Foreskin keratinocyte (primary cell): ENCODE measurements at places on chromosomes 1 and 21. TPM values are rescaled to one million over a fixed set of nuclear protein-coding genes. Genes with fewer than 3 reads are reported as not detected.

DNA sequence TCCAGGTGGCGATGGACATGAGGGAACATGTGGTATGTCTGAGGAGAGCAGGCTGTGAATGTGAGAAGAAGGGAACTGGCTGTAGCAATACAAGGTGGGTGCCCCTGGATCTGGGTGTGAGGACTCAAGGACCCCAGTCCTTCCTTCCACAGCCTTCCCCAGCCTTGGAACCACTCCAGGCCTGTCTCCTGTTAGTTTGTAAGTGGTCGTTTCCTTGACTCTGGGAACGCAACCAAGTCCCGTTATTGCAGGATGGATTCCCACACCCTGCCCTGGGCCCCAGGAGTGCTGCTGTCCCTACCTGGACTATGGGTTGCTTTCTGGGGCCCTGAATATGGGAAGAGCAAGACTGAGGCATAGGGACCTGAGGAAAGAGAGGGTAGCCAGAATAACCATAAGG lies 47.2 kb upstream of the VANGL1 start:
- DNase-seq: no peak

DNA sequence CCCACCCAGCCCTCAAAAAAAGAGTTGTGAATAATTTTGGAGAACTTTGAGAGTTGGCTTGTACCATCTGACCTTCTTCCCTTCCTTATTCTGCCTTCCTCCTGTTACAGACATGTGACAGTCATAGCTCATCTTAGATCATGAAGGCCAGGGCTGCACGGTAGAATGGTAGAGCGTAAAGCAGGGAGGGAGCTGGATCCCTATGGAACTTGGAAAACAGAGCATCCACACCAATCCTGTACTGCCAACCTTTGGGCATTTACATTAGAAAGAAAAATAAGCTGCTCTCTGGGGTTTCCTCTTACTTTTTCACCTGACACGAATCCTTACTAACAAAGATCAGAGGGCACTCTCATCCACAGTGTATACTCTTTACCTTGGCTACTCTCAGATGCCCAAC lies 121.5 kb downstream of the GPR52 start:
- DNase-seq: no peak

DNA sequence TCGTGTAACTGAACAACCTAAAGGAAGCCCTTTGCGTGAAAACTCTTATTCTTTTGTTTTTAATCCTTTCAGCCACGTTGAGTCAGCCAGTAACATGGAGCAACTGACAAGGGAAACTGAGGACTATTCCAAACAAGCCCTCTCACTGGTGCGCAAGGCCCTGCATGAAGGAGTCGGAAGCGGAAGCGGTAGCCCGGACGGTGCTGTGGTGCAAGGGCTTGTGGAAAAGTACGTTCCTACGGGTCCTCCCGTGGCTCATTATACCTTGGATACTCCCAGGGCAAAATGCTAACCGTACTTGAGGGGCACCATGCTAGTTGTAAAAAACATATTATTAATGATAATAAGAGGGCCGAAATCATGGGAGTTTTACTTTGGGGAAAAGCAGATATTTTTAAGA lies 49.4 kb downstream of the LAMC2 start:
- DNase-seq: no peak

GRCh38 chr1:48202030-48202752 lies 20.3 kb upstream of the SLC5A9 start:
- DNase-seq: peak; percentile 92

DNA sequence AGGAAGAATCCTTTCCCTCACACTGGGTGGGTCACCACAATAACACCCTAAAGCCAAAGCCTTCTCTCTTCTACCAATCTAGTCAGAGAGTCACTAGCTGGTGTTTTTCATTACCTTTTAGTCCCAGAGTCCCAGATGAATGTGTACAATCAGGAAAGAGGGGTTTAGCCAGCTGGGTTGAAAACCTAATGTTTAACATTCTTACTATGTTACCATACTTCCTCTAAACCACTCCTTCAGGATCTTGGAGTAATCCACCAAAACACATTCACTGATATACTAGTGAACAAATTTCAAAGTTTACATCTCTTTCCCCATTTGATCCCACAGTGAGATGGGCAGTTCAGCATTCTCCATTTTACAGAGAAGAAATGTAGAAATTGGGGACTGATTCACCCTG lies 9.7 kb downstream of the LPAR3 start:
- no peak for DNase-seq

DNA sequence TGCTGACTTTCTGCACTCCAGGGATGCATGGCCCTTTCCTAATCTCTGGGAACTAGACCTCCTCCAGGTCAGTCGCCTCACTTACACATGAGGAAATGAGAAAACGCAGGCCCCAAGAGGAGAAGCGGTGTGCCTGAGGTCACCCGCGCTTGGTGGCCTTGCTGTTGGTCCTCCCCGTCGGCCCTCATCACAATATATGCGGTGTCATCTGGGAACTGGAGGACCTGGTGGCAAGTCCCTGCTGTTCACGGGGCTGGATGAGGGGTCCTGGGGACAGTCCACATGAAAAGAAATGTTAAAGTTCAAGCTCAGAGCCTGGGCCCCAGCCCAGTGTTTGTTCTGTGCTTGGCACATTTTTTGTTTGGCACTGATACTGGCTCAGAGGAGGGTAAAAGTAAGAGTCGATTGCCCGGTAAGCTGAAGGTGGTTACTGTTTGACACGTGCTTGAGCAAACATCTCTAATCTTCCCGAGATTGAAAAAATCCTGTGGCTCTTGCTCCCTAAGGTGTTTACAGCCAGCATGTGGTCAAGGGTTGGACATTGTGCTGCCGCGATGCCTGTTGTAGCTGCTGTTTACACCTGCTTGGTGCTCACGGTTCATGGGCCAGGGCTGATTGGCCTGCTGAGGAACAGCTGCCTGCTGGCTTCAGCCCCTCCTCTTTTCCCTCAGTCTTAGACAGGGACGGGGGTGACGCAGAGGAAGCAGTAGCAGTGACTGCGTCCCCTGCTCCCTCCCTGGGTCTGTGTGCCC lies 5.2 kb downstream of the COQ8A start:
- no peak for DNase-seq

DNA sequence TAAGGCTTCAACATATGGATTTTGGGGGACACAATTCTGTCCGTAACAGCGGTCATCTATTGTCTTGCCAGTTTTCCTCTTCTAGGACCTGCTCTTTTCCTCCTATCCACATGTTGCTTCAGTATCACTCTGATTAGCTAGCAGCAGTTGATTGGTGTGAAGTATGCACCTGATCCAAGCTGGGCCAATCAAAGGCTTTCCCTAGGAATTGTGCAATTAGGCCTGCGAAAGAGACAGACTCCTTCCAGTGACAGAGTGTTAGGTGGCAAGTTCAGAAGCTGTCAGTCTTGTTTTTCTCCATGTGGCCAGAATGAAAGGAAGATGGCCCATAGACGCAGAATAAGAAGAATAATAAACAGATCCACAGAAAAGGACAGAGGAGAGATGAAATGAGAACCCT lies 34.1 kb upstream of the IL12RB2 start:
- no peak for DNase-seq

- DNase-seq: no peak
Measured at GRCh38 chr1:225859151-225859550, 23.0 kb downstream of the TMEM63A start.

DNA sequence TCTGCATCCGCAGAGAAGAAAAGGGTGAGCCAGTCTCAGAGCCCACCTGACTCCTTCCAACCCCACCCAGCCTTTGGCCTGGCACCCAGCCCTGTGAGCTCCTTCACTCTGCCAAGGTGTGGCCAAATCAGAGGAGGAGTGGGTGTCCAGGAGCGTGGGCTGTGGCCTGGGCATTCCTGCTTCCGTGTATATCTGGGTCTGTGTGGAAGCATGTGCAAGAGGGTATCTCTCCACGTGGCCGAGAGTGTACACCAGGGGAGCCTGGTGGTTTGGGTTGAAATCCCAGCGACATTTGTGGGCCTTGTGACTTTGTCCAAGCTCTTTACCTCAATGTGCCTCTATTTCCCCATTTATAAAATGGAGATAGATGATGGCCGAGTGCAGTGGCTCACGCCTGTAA lies 29.8 kb downstream of the CDCP2 start:
- DNase-seq: no peak

GRCh38 chr1:56135864-56136147 lies 443.6 kb downstream of the PLPP3 start:
- DNase-seq: no peak

GRCh38 chr1:87061742-87062156 lies 147.3 kb downstream of the HS2ST1 start:
- peak; percentile 8 for DNase-seq

DNA sequence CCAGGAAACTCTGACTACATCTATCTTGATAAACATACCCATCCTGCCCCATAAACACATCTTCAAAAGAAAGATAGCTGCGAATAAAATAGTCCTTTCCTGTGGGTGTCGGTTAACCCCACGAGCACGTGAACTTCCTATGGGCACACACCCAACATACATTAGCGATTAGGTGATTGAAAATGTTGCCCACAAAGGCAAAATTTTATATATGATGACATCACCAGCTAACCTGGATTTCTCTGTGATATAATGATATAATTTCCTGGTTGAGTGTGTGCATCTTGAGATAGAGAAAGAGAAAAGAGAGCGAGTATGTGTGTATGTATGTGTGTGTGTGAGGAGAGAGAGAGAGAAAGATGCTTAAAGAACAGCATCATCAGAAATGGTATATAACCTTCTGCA lies 296.1 kb downstream of the PTPRC start:
- DNase-seq: peak; percentile 76

Gene OR2T11
- not detected in 2 replicates for total RNA-seq

Gene SELENOF
- 115 and 117 TPM in 2 replicates for total RNA-seq

Gene CLEC20A
- not detected in 2 replicates for total RNA-seq

Gene C21orf58
- total RNA-seq: 7.0 and 7.1 TPM in 2 replicates
